ENCODE measurements at places on chromosomes 2 and 18.
A peak's percentile ranks its signal among the peaks of the same experiment; 100 is the strongest.

GRCh38 chr18:23540867-23541266 is 37.6 kb downstream of the RMC1 start:
- H3K4me1 ChIP-seq, result no peaks in the 10 kb centered on the region
- H3K27me3 ChIP-seq, result no peaks in the 10 kb centered on the region
- H3K4me3 ChIP-seq, result no peak overlapping the region
- peaks cover 68% of the 10 kb centered on the region for H3K36me3 ChIP-seq
- DNase-seq, result no peak

GRCh38 chr2:12507295-12507694 is 209.4 kb upstream of the TRIB2 start:
- no peak for DNase-seq
- H3K27ac ChIP-seq, result no peak overlapping the region
- H3K4me3 ChIP-seq, result no peak overlapping the region
- H3K36me3 ChIP-seq, result no peaks in the 10 kb centered on the region
- no peaks in the 10 kb centered on the region for H3K4me1 ChIP-seq

- no peak overlapping the region for H3K27ac ChIP-seq
- H3K27me3 ChIP-seq, result no peaks in the 10 kb centered on the region
- DNase-seq, result no peak
- H3K4me1 ChIP-seq, result no peaks in the 10 kb centered on the region
Observed at GRCh38 chr2:169039702-169040101, 8.6 kb upstream of the ABCB11 start.

GRCh38 chr2:142858961-142859360 is 18.5 kb upstream of the KYNU start:
- no peaks in the 10 kb centered on the region for H3K36me3 ChIP-seq
- H3K27me3 ChIP-seq, result no peaks in the 10 kb centered on the region
- DNase-seq, result no peak
- no peaks in the 10 kb centered on the region for H3K4me1 ChIP-seq

DNA sequence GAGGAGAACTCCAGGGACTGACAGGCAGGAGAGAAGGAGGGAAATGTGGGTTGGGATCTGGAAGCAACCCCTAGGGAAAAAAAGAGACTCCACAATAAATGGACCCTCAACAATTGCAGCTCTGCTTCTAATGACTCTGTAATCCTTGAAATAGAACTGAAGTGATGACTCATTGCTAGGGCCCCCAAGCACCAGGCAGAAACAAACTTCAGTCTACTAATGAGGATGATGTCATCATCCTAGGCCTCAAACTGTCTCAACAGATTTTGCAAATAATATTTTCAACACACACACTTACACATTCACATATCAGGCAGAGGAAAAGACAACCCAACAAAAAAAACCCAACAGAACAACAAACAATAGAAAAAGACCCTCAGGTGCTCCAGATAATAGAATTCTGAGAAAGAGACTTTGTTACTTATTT is 143.3 kb downstream of the HDAC4 start:
- H3K4me3 ChIP-seq, result no peak overlapping the region
- H3K27me3 ChIP-seq, result no peaks in the 10 kb centered on the region
- H3K4me1 ChIP-seq, result peaks cover 19% of the 10 kb centered on the region
- peaks cover 3% of the 10 kb centered on the region for H3K36me3 ChIP-seq
- no peak overlapping the region for H3K27ac ChIP-seq

GRCh38 chr2:103739921-103740320 is 978.1 kb downstream of the TMEM182 start:
- no peaks in the 10 kb centered on the region for H3K27me3 ChIP-seq
- no peaks in the 10 kb centered on the region for H3K36me3 ChIP-seq
- H3K27ac ChIP-seq, result no peak overlapping the region
- H3K4me3 ChIP-seq, result no peak overlapping the region
- DNase-seq, result no peak
- no peaks in the 10 kb centered on the region for H3K4me1 ChIP-seq

DNA sequence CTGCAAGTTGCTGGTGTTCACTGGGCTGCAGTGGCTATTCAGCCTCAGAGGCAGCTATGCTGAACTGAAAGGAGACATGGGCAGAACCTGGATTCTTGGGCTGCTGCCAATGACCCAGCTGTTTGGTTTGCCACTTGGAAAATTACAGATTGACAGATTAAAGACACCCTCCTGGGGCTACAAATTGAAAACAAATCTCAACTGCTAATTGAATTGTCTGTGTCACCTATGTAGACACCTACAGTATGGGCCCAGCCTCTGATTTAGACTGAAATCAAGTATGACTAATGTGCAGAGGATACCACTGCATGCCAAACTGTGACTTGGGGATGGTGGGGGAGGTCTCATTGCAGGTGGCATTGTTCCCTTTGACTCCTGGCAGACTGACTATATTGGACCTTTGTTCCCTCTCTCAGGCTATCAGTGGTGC is 42.8 kb downstream of the ITSN2 start:
- H3K4me1 ChIP-seq, result peaks cover 6% of the 10 kb centered on the region
- no peak overlapping the region for H3K4me3 ChIP-seq
- no peaks in the 10 kb centered on the region for H3K36me3 ChIP-seq
- H3K27ac ChIP-seq, result no peak overlapping the region
- H3K27me3 ChIP-seq, result no peaks in the 10 kb centered on the region

DNA sequence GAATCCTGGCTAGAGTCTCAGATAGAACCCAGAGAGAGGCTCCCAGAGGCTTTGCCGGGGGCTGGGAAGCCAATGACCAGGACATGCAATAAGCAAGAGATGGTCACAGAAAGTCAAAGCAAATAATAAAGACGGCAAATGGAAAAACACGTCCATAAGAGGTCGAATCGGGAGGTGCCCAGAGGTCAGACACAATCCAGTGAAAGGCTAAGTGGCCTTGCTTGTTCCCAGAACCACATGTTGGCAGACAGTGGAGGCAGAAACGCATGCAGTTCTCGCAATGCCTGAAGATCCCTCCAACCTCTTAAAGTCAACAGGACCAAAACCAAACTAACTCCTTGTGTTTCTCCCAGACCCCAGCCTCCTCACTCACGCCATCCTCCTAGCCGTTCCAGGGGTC is 3.0 kb downstream of the CYB5A start:
- H3K36me3 ChIP-seq, result no peaks in the 10 kb centered on the region
- no peak overlapping the region for H3K27ac ChIP-seq
- H3K27me3 ChIP-seq, result no peaks in the 10 kb centered on the region
- DNase-seq, result no peak
- peaks cover 41% of the 10 kb centered on the region for H3K4me1 ChIP-seq

DNA sequence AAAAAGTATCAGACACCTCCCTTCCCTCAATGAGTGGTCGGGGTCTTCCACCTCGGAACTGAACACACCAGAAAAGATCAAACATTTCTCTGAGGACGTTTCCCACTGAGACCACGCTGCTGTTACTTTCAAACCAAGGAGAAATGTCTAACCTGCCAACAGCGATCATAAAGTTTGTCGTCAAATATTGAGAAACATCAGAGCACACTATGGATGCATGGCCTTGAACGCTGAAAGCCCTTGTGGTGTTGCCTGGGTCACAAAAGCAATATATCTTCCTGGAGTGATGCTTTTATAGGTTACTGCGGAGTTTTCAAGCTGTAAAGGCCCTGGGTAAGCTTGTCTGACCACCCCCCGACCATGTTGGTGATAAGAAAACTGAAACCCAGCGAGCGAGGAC is 70.2 kb upstream of the ID2 start:
- H3K27me3 ChIP-seq, result no peaks in the 10 kb centered on the region
- no peak for DNase-seq
- H3K4me1 ChIP-seq, result no peaks in the 10 kb centered on the region
- H3K4me3 ChIP-seq, result no peak overlapping the region
- H3K27ac ChIP-seq, result no peak overlapping the region
- no peaks in the 10 kb centered on the region for H3K36me3 ChIP-seq

- DNase-seq, result no peak
- H3K27ac ChIP-seq, result no peak overlapping the region
- no peaks in the 10 kb centered on the region for H3K27me3 ChIP-seq
Observed at GRCh38 chr2:197263077-197263476, 47.5 kb downstream of the ANKRD44 start.

- no peak overlapping the region for H3K4me3 ChIP-seq
- H3K4me1 ChIP-seq, result no peaks in the 10 kb centered on the region
- no peak for DNase-seq
- H3K27ac ChIP-seq, result no peak overlapping the region
- no peaks in the 10 kb centered on the region for H3K36me3 ChIP-seq
Observed at GRCh38 chr18:3313685-3314084, 51.8 kb downstream of the MYL12B start.

DNA sequence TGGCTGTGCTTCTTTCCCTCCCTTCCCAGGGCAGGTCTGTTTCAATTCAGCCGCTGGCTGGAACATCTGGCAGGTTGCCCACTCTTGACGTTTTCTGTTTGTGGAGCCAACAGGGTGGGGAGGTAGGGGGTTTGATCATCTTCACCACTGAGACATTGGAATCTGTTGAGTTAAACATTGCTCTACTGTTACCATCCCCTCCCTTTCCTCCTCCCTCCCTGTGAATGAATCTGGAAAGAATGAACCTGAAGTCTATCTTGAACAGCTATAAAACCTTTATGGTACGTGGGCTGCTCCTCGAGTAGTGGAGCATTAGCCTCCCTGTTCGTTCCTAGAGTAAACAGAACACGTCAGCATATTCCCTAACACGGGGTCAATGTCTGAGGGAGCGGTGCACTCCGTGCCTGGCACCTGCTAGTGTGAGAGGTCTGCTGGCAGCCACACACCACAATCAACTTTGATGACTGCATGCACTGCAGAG is 249.9 kb upstream of the RBBP8 start:
- no peak for DNase-seq
- no peaks in the 10 kb centered on the region for H3K36me3 ChIP-seq
- H3K27ac ChIP-seq, result no peak overlapping the region
- no peak overlapping the region for H3K4me3 ChIP-seq

GRCh38 chr18:67650686-67651385 is 134.3 kb upstream of the DSEL start:
- H3K4me1 ChIP-seq, result no peaks in the 10 kb centered on the region
- H3K27me3 ChIP-seq, result no peaks in the 10 kb centered on the region
- no peak overlapping the region for H3K4me3 ChIP-seq
- H3K27ac ChIP-seq, result no peak overlapping the region

DNA sequence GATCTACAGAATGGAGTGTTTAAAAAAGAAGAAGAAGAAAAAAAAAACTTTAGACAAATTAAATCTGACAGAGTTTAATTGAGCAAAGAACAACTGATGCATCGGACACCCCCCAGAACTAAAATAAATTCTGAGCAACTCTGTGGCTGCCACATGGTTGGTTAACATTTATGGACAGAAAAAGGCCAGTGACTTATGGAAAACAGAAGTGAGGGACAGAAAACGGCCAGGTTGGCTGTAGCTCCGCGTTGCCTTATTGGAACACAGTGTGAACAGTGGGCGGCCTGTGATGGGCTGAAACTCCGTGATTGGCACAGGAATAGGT is 75.6 kb downstream of the SPP2 start:
- peaks cover 5% of the 10 kb centered on the region for H3K4me1 ChIP-seq
- no peak overlapping the region for H3K27ac ChIP-seq
- no peaks in the 10 kb centered on the region for H3K27me3 ChIP-seq
- H3K4me3 ChIP-seq, result no peak overlapping the region

DNA sequence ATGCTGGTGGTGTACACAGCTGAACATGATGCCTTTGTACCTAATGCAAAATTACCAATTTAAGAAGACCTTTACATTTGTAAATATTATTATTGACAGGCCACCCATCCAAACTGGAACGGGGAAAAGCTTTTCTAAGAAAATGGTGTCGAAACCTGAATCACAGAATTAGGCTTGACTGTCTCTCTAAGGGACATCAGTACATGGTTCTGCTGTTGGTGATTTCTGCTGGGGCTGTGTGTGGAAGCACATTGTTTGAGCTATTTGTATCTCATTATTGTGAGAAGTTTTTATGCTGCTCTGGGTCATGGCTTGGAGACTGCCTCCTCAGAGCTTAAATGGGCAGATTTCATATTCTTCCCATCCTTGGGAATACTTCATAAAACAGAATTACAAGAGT is 420.9 kb upstream of the POU3F3 start:
- H3K27ac ChIP-seq, result no peak overlapping the region
- peaks cover 34% of the 10 kb centered on the region for H3K4me1 ChIP-seq
- no peak for DNase-seq
- H3K4me3 ChIP-seq, result no peak overlapping the region

DNA sequence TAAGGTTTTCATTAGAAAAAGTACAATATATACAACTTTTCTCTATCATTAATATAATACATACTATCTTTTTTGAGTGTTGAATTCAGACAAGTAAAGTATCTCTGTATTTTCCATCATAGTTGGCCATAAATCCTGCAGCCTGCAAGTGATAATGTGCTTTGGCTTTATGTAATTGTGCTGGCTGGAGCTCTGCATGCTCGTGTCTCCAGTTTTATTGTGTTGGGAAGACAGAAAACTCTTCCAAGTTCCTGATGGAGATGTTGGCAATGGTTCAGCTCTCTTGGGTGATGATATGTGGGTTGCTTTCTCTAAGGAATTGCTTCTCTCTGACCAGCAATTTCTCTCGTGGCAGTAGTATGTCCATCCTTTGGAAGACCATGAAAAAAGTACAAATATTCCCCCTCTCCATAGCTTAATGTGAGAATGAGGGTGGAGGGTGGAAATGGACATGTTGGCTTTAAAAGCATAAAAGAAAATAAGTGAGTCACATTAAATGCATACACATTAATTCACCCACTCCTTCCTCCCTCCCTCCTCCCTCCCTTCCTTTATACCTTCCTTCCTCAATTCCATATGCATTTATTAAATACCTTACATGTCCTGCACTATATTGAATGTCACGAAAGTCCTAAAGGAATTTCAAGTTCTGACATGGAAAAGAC is 344.2 kb downstream of the MTX2 start:
- DNase-seq, result no peak
- H3K27me3 ChIP-seq, result no peaks in the 10 kb centered on the region
- no peaks in the 10 kb centered on the region for H3K4me1 ChIP-seq
- no peak overlapping the region for H3K27ac ChIP-seq
- no peaks in the 10 kb centered on the region for H3K36me3 ChIP-seq

DNA sequence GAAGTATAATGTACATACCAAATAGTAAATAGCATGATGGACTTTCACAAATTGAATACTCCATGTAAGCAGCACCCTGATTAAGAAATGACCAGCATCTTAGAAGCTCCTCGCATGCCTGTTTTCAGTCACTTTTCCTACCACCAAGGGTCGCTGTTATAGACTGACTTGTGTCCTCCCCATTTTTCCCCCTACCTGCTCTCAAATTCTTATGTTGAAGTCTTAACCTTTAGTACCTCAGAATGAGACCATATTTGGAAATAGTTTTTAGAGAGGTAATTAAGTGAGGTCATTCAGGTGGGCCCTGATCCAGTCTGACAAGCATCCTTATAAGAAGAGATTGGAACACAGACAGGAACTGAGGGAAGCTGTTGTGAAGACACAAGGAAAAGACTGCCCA is 125.9 kb downstream of the LYPD6 start:
- 0 out of 2 replicates have a peak, but pooled peaks cover 6% of the 10 kb centered on the region for H3K4me1 ChIP-seq
- H3K36me3 ChIP-seq, result no peaks in the 10 kb centered on the region
- no peak overlapping the region for H3K4me3 ChIP-seq
- H3K27ac ChIP-seq, result no peak overlapping the region
- H3K27me3 ChIP-seq, result peaks cover 9% of the 10 kb centered on the region

DNA sequence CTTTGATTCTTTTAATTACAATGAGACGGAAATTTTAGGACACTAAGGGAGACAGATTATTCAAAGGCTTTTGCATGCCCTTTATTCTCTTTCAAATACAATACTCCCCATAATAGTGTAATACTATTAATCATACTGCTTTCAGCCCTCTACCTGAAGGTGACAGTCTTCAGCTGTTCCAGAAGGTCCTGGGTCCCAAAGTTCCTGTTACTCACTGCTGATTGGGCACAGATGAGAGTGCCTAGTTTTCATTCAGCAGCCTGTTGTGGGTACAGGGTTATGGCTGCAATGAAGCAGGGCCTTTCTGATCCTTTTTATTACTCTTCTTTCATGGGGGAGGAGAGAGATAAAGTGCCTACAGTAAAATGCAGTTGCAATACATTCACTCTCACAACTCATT is 80.2 kb downstream of the NUP35 start:
- no peak overlapping the region for H3K27ac ChIP-seq
- no peaks in the 10 kb centered on the region for H3K4me1 ChIP-seq
- DNase-seq, result peak; percentile 12
- H3K27me3 ChIP-seq, result no peaks in the 10 kb centered on the region
- H3K36me3 ChIP-seq, result no peaks in the 10 kb centered on the region
- no peak overlapping the region for H3K4me3 ChIP-seq
